ENCODE measurements at places on chromosomes 5 and 9.

DNA sequence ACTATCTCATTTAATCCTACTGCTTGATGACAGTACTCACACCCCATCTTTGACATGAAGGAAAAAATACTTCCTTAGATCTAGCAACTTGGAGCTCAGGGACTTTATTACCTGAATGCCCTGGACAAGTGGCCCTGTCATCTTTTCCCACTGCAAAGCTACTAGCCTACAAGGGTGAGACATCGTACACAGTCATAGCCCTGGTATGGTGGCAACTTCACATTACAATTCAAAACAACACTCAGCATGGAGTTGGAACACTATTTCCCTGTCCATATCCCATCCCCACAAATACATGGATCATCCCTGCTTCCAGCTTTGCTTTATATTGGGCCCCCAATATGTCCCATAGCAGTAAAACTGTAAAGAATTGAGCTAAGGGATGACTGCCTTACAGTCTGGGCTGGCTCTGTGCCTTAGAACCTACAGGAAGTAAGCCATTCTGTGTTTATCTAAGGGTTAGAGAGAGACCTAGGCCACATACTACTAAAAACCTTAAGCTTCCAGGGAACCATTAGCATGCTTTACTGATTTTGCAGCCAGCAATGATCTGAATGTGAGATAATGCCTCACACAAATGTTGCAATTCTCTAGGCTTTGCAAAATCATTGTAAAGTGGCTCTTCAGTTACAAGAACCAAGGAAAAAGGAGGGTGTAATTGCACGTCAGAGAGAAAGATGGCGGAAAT is 55.9 kb downstream of the OTULIN start:
- no peak for DNase-seq

DNA sequence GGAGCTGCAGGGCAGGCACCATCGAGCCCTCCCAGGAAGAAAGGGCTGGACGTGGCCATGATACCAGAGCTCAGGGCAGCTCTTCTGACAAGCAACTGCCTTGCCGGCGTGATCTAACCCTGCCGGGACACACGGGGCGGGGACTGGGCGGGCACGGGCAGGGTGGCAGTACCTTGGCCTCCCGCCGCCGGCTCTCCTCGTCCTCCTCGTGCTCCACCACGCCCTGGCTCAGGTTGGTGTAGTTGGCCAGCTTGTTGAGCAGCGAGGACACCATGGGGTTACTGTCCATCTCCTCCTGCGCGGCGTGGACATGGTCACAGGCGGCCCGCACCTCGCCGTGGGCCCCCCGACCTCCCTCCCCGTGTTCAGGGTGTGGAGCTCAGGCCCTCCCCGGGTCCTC is 18.5 kb downstream of the SLC12A7 start:
- no peak for DNase-seq

- no peak for DNase-seq
These were observed 26.3 kb upstream of the ARSI start for GRCh38 chr5:150329038-150329437.

GRCh38 chr5:142059304-142059940 is 46.6 kb upstream of the GNPDA1 start:
- DNase-seq = peak; percentile 22

DNA sequence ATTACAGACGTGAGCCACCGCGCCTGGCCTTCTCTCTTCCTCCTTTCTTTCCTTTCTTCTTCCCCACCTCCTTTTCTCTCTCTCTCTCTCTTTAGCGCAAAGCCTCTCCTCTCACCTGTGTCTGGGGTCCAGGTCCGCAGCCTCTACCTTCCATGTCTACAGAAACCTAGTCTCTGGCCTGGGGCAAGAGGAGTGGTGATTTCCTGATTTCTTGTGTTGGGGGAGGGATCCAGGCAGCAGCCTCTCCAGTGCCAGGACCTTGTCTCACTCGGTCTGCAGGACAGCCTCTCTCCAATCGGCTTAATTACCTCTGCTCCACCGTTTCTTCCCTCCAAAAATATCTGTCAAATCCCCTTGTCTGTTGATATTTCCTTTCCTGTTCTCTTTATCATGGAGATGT is 16.1 kb upstream of the FAM120A start:
- DNase-seq = no peak

GRCh38 chr5:172123269-172123692 is 64.7 kb downstream of the STK10 start:
- DNase-seq = peak; percentile 92

All from DMS 273 treated with DMSO at 0.1 percent for 48 hours (cell line).